ENCODE measurements at places on chromosomes 6 and 20.
A peak's percentile ranks its signal among the peaks of the same experiment; 100 is the strongest.

GRCh38 chr20:23058240-23058639 is 8.8 kb upstream of the THBD start:
- H3K4me3 ChIP-seq = no peak overlapping the region
- H3K36me3 ChIP-seq = no peaks in the 10 kb centered on the region
- no peak for DNase-seq
- H3K27me3 ChIP-seq = peaks cover 28% of the 10 kb centered on the region

DNA sequence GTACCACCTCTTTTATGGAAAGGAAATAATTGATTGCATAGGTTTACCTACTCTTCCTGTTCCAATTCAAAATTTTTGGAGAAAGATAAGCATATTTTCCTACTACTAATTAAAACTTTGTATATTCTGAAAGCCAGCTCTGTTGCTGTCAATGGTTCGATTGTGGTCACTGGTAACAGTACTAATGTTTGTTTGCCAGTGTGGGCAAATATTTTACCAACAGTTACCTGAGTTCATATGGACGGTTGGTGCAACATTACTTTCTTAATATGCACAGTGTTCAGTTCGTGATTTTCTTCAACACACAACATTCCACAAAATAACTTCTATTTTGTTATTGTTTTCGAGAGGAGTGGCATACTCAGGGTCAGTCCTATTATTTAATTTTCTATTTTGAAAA is 17.1 kb upstream of the CTAGE9 start:
- no peak overlapping the region for H3K4me3 ChIP-seq
- no peak for DNase-seq
- no peaks in the 10 kb centered on the region for H3K36me3 ChIP-seq
- peaks cover 5% of the 10 kb centered on the region for H3K27me3 ChIP-seq
- peaks cover 8% of the 10 kb centered on the region for H3K4me1 ChIP-seq

DNA sequence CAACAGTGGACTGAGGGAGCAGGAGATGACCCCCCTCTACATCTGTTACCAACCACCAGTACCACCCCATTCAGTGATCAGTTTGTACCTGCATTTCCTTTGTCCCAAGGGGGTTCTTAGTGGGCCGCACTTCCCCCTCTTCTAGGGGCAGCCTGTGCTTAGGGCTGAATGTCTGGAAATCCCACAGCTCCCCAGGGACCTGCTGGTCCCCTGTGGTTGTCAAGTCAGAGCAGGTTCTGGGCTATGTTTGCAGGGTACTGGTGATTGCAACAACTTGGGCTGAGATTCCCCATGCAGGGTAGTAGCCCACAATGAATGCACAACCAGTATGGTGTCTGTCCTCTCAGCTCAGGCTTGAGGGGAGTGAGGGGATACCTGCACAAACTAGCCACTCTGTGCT is 39.7 kb upstream of the COL10A1 start:
- H3K36me3 ChIP-seq = peaks cover 3% of the 10 kb centered on the region
- H3K27me3 ChIP-seq = no peaks in the 10 kb centered on the region
- no peaks in the 10 kb centered on the region for H3K4me1 ChIP-seq
- H3K4me3 ChIP-seq = no peak overlapping the region

DNA sequence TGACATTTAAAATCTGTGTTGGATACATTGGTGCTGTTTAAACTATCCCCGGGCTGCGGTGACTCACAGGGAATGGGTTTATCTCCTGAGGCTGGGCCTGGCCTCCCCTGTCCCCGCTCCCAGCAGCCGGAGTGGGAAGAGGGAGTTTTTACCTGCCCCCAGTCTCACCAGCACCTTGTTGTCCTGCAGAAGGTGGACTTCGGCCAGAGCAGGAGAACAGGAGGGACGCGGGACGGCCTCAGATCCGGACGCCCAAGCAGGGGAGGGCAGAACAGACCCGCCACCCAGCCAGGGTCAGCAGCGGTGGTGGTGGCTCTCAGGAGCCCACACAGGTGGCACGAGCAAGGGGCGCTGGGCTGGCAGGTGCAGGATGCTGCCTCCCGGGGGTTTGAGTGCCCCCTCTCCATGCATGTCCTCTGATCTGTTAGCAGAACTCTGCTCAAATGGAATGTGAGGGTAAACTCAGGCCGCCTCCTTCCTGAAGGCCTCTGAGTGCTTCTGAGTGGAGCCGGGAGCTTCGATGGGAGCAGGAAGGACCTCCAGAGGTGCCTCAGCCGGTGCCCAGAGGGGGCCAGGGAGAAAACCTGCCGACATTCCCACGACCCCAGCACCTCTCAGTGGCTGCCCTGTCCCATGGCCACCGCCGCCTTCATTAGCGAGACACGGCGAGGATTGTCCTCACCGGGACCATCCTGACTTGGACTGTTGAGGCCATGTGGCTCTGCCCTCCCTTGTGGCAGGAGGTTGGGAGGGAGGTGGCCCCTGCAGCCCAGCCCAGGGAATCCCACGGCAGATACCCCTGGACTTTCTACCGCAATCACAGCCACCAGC is 43.4 kb upstream of the MRGBP start:
- H3K27ac ChIP-seq = no peak overlapping the region
- no peak for DNase-seq
- H3K4me1 ChIP-seq = no peaks in the 10 kb centered on the region
- H3K36me3 ChIP-seq = no peaks in the 10 kb centered on the region

GRCh38 chr6:11632231-11632630 is 94.7 kb downstream of the TMEM170B start:
- H3K36me3 ChIP-seq = no peaks in the 10 kb centered on the region
- H3K4me1 ChIP-seq = no peaks in the 10 kb centered on the region
- DNase-seq = no peak
- H3K27ac ChIP-seq = no peak overlapping the region
- H3K27me3 ChIP-seq = peaks cover 1% of the 10 kb centered on the region

GRCh38 chr6:31736768-31737314 is 511 bp upstream of the CLIC1 start:
- DNase-seq = peak; percentile 70
- H3K4me1 ChIP-seq = peaks cover 68% of the 10 kb centered on the region
- H3K27ac ChIP-seq = peak overlapping the region; percentile 93
- no peaks in the 10 kb centered on the region for H3K27me3 ChIP-seq

All from activated CD4-positive, alpha-beta T cell treated with anti-CD3 and anti-CD28 coated beads, Interleukin-2, amount 10 ng/mL, durations not matched to agents 24 days and 14 days (primary cell).